ENCODE measurements at places on chromosomes 2 and 18.

DNA sequence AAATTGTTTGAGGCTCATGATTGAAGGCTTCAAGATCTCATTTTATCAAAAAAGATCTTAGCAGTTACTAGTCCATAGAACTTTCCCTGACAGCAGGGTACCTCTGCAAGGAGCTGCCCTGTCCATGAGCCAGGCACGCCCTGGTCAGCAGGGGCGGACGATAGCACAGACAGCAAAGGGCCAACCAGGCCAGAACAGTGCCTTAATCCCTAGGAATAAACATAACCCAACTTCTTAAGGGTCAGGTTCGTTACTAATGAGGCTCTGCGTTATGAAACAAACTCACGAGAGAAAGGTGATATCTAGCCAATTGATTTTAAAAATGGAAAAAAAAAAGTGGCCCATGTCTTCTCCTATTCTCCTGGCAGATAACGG, 59.2 kb downstream of the BCL2 start:
- no peak for DNase-seq

GRCh38 chr18:59323931-59324622, 5.6 kb upstream of the CPLX4 start:
- no peak for DNase-seq

DNA sequence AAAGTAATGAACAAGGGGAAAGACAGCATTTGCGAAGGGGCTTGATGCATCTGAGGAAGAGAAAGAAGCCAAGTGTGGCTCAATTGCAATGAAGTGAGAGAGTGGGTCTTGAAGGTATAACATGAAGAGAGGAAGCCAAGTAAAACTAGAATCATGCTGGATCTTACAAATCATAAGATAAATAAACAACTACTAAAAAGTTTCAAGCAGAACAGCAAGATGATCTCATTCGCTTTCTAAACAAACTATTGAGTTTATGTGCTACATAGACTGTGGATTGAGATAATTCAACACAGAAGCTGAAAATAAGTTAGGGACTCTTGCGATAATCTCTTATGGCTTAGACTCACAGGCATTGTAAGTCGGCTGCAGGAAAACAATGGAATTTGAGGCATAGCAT, 1310.5 kb upstream of the NRXN1 start:
- DNase-seq = no peak

DNA sequence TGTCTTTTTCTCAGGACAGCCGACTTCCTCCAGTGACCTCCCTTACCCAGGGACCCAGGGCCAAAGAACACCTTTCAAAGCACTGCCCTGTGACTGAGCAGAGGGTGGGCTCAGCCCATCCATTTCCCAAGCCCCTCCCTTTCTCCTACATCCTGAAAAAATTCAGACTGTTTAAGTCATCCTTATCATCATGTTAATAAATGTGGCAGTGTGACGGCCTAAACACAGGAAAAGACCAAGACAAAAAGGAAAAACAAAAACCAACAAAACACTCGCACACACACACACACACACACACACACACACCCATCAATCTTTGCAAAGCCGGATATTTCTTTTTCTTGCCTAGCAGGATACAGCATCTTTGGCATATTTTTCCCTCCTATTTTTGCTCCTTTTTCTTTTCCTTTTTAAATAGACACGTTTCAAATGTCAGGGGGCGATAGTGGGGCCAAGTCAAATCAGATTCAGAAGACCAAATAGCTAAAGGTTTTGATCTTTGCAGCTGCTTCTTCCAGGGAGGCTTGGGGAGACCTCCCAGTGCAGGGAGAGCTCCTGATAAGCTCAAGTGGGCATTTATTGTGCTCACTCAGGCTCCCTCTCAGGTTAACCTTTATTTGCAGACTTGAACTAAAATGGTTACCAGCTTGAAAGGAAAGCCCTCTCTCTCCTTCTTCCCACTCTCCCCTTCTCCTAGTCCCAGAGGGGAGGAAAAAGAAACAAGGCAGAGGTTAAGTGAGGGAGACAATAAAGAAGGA, 39.5 kb upstream of the NRP2 start:
- no peak for DNase-seq

GRCh38 chr2:222989431-222989830, 62.6 kb upstream of the KCNE4 start:
- no peak for DNase-seq

DNA sequence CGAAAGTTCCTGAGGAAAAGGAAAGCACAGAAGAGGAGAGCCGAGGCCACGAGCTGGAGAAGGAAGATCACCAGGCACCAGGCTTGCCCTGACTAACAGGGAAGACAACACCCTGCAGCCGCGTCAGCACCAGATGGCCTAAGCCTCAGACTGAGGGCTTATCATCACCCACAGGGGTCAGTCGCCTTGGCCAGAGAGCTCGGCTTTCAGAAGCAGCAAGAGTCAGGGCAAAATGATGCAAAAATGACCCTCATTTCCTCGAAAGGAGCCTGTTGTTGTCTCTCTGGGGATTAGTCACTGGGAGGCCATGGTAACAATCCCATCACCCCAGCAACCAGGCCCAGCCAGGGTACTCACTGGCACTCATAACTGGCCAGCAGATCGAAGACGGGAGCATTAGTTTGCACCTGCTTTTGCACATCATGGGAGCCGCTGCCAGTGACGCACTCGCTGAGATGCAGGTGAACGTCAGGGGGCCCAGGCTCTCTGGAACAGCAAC, 42.7 kb upstream of the ZFP36L2 start:
- DNase-seq = no peak

DNA sequence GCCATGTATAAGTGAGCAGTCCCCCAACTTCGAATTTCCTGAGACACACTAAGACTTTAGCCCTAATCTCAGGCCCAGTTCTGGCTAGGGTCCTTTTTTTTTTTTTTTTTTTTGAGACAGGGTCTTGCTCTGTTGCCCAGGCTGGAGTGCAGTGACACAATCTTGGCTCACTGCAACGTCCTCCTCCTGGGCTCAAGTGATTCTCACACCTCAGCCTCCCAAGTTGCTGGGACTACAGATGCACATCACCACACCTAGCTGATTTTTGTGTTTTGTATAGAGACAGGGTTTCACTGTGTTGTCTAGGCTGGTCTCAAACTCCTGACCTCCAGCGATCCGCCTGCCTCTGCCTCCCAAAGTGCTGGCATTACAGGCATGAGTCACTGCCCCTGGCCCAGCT, 23.9 kb upstream of the TGIF1 start:
- DNase-seq = no peak

DNA sequence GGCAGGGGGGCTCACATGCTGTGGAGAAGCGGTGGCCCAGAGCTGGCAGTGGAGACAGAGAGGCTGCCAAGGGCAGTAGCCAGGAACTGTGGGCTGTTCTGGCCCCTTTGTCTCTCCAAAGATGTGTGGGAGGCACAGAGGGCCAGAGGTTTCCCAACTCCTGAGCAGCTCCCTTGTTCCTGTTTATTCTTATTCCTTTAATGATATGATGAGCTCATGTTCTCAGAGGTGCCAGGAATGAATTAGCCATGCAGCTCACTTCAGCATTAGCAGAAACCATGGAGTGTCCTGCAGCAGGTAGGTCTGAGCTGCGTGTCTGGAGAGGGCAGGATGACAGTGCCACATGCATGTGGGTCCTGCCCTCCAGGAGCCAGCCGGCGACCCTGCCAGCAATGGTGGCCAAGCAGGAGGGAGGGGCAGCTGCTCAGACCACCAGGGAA, 77.9 kb upstream of the FZD7 start:
- no peak for DNase-seq

- DNase-seq = no peak
Observed at GRCh38 chr2:163626639-163627109, 109.1 kb downstream of the FIGN start.

DNA sequence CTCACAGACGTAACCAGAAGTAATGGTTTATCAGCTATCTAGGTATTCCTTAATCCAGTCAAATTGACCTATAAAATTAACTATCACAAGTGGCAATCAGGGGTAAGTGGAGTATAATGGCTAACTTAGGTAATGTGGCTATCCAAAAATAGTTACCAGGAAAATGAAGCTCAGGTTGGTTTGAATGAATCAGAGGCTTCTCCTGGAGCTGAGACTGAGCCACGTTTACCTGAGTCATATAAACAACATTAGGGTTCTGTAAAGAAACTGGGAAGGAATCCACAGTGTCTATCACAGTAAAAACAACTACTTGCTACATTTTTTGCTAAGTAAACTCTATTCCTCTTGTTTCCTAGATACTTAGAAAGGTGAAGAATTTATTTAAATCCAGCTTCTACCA, 236.0 kb upstream of the SPHKAP start:
- DNase-seq = no peak

GRCh38 chr2:153388246-153388645, 90.3 kb downstream of the RPRM start:
- DNase-seq = no peak

GRCh38 chr18:12638644-12639124, 19.2 kb downstream of the SPIRE1 start:
- no peak for DNase-seq

DNA sequence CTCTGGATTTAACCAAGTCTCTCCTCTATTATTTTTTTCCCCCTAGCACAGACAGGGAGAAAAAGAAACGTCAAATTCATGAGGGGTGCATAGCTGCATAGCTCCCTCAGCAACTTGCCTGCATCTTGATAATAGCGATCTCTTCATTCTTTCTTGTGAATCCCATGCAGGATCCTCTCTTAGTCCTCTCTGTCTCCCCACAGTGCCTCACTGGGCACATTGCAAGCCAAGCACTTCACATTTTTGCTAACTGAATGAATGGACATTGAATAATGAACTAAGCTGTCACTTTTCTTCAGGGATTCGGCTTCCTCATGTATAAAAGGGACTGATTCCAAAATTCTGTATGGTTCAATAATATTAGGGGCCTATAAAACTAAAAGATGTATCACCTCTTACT, 2.9 kb upstream of the EPB41L3 start:
- DNase-seq = no peak

GRCh38 chr2:230453006-230453405, 37.0 kb downstream of the SP100 start:
- no peak for DNase-seq

DNA sequence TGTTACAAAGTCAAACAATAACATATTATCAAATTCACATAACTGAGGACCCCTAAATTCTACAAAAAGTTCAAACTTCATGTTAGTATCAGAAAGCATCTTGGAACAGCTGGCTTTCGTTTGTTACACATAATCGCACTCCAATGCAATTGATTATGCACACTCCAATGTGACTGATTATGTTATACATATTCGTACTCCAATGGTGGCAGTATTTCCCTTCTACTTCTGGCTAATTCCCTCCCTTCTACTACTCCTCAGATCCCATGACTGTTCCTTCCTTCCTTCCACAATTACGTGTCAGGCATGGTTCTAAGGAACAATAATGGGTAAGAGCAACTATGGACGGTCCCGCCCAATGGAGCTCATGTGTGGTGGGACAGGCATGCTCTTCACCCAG, 137.1 kb upstream of the CCDC150 start:
- DNase-seq = no peak

DNA sequence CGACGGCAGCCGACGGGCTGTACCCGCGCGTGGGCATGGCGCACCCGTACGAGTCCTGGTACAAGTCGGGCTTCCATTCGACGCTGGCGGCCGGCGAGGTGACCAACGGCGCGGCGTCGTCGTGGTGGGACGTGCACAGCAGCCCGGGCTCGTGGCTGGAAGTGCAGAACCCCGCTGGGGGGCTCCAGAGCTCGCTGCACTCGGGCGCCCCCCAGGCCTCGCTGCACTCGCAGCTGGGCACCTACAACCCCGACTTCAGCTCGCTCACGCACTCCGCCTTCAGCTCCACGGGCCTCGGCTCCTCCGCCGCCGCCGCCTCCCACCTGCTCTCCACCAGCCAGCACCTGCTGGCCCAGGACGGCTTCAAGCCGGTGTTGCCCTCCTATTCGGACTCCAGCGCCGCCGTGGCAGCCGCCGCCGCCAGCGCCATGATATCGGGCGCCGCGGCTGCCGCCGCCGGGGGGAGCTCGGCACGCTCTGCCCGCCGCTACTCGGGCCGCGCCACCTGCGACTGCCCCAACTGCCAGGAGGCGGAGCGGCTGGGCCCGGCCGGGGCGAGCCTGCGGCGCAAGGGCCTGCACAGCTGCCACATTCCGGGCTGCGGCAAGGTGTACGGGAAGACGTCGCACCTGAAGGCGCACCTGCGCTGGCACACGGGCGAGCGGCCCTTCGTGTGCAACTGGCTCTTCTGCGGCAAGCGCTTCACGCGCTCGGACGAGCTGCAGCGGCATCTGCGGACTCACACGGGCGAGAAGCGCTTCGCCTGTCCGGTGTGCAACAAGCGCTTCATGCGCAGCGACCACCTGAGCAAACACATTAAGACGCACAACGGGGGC, 2.0 kb downstream of the SP9 start:
- DNase-seq = no peak

DNA sequence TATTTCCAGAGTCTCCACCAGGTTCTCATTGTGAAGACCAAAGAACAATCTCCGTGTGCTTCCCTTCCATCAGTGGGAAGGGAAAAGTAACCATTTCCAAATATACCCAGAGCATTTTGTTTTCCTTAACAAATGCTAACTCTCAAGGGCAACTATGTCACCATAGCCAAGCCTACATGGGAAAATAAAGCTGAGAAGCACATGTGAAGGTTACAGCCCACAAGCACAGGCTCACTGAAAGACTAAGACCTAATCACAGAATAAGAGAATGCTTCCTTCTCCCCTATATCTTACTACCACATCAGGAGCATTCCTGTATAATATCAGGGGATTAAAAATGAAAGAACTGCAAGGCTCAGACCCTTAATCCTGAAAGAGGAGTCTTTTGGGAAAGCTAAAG, 28.2 kb downstream of the SP9 start:
- no peak for DNase-seq

- DNase-seq = no peak
Observed at GRCh38 chr18:53603276-53603675, 621.2 kb downstream of the MBD2 start.

- no peak for DNase-seq
Observed at GRCh38 chr2:183868153-183868552, 730.2 kb upstream of the ZNF804A start.

- DNase-seq = no peak
Observed at GRCh38 chr18:58161659-58162058, 117.6 kb downstream of the NEDD4L start.

- no peak for DNase-seq
Observed at GRCh38 chr2:109372171-109372568, 241.6 kb downstream of the SEPTIN10 start.

DNA sequence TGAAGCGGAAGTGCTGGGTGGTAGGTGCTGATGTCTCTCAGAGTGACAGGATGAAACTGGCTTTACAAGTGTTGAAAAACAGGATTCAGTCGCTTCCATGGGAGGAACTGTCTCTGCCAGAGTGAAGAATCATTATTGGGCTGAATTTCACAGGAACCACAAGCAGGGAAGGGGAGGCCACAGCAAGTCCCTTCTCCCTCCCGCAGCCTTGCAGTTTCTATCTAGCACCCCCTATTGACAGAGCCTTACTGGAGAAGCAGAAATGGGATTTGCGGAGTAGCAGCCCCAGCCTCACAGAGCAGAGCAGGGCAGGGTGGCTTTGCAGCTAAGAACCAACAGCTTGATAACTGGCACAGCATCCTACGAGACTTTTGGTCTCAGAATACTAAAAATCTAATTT, 33.3 kb upstream of the RMP24 start:
- DNase-seq = no peak

Data from stimulated activated CD4-positive, alpha-beta T cell treated with anti-CD3 and anti-CD28 coated beads, Interleukin-15, amount 100 ng/mL, for 1 hour (primary cell).